ENCODE measurements at places on chromosomes 1 and 21. TPM values are rescaled to one million over a fixed set of nuclear protein-coding genes. Genes with fewer than 3 reads are reported as not detected.

Gene CELA2B
- not detected for polyA plus RNA-seq

Gene TDRD10
- polyA plus RNA-seq: not detected

Gene MIXL1
- polyA plus RNA-seq: not detected

Gene PTGER3
- 1.3 TPM for polyA plus RNA-seq

- DNase-seq: no peak
Measured at GRCh38 chr1:198679535-198680173, 40.8 kb downstream of the PTPRC start.

GRCh38 chr1:162389021-162389818, 7.7 kb downstream of the C1orf226 start:
- DNase-seq: no peak

DNA sequence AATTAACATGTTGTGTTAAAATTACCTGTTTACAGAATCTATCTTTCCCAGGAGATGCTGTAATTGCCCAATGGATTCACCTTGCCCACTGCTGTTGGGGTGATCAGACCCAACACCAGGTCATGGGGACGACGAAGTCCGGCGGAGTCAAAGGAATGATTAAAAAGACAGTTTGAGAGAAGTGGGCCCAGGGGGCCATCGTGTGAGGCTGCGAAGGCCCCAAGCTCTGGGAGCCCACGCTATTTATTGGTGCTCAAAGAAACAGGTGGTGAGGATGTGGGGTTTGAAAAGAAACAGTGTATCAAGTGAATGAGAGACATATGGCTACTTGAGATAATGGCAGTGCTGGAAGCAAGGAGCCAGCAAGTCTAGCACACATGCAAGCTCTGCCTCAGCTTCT, 16.3 kb upstream of the L1TD1 start:
- no peak for DNase-seq

DNA sequence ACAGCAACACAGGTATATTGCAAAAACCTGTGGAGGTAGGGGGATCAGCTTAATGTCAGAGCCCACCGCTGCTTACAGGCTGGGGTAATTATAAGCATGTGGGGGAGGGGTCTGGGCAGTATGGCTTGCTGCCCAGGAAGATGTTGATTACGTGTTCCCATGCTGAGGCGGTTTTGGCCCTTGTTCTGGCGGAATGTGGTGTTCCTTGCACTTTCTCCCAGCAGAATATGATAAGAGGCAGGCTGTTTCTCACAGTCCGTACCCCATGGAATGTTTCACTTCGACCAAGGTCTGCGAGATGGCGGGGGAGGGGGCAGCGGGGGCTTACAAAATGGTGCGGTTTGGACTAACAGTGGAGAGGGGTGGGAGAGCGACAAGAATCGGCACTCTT, 9.8 kb upstream of the HPCAL4 start:
- no peak for DNase-seq

DNA sequence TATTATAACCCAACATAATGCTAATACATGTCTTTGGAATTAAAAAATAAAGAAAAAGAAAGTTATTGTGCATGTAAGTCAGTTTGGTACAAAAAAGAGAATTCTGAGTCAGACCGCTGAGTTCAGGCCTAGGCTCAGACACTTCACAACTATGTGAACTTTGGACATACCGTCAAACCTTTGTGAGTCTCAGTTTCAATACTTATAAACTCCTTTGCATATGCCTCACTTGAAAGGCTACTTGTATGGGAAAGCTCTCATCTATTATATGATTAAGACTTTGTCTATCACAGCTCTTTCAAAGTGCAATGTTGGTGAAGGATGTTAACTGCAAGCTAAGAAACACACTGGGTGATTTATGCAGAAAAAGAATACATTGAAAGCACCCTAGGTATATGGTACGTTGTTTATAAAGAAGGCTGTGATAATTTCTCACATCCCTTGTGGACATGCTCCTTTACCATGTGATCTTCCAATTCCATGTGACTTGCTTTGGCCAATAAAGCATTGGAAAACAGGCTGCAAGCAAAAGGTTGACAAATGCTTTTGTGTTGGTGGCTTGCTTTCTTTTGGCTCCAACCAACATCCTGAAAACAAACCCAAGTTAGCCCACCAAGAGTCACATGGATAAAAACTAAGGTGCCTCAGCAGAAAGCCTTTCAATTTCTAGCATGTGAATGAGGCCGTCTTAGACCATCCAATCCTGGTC, 49.6 kb downstream of the INTS7 start:
- no peak for DNase-seq

- DNase-seq: no peak
Measured at GRCh38 chr1:196049407-196049806, 558.8 kb downstream of the KCNT2 start.

Measured in SK-N-SH (cell line).